Stimulated activated CD4-positive, alpha-beta T cell treated with anti-CD3 and anti-CD28 coated beads, Interleukin-4, amount 100 ng/mL, for 1 hour (primary cell): ENCODE measurements at places on chromosomes 3 and 15.

- DNase-seq, result no peak
These were observed 243.8 kb downstream of the OTOL1 start for GRCh38 chr3:161740421-161740820.

DNA sequence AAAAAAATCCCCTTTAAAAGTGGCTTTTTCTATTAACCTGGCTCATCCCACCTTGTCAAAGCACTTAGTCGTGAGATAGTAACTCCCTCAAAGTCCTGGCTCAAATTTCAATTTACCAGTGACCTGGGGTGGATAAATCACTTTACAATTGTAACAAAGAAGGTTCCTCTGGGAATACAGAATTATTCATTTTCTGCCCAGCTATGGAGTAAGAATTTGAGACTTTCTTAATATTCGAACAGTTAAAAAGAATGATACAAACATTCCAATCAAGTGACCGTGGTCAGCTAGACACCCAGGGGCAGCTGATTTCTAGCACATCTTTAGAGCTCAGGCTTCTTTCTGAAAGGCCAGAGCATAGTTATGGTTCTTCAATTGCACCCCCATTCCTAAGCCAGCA, 291.0 kb upstream of the TGFBR2 start:
- DNase-seq, result no peak

GRCh38 chr3:15647611-15648167, 46.1 kb downstream of the BTD start:
- peak; percentile 15 for DNase-seq

DNA sequence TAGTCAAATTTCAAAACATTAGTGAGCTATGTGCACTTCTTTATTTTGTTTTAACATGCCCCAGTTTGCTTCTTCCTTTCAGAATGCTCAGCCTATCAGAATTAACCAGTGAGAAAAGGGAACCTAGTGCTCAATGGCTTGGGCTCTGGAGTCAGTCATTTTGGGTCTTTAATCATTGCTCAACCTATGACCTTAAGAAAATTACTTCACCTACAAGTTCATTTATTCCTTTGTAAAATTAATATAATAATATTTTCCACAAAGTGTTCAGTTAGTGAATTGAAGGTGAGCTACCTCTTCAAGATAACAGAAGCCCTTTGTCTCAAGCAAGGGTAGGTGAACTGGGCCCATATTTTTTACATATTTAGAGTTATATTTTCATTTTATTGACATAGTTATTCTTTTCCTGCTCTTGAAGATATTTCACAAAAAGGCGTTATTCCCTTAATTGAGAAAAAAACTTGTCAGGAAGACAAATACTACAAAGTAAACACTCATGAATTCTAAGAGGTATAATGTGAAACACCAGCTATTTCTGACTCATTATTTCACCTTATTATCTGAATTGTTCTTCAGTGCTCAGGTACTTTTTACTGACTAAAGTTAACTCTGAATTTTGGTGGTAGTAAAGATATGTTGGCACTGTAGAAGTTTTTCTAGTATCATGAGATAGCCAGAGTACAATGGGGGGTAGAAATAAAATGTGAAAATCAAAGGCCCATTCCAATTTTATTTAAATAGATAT, 415.5 kb downstream of the NAALADL2 start:
- no peak for DNase-seq

GRCh38 chr3:37257581-37257980, 83.2 kb upstream of the LRRFIP2 start:
- no peak for DNase-seq

DNA sequence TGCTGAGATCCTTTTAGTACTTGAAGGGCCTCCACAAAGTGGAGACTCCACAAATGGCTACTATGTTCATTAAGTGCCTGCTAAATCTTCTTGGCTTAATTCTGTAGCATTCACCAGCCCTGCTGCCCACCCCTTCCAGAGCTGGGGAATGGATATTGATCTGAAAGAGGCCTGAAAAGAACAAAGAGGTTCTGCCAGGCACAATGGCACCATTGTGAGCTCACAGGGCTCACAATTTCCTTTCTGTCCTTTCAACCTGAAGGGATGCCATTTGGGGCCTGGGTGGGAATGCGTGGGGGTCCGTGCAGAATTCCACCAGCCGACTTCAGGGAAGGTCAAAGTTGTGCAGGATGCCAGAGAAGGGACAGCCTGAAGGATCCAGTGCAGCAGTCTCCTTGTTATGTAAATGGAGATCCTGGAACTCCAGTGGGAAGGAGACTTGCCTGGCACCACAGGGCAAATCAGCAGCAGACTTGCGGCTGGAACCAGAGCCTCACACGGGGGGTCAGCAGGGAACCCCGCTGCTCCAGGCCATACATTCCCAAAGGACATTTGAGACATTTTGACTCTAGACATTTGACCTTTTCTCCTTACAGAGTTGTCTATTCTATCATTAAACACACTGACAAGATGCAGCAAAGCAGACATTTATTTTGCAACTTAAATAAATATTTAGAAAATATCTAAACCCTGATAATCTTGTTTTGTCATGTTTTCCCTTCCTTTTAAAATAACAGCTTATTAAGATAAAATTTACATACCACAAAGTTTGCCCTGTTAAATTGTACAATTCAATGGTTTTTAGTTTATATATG, 21.5 kb upstream of the MORF4L1 start:
- no peak for DNase-seq

GRCh38 chr15:39884351-39884750, 35.7 kb downstream of the GPR176 start:
- DNase-seq, result no peak

- DNase-seq, result no peak
These were observed 42.3 kb upstream of the VGLL3 start for GRCh38 chr3:87033205-87033604.

DNA sequence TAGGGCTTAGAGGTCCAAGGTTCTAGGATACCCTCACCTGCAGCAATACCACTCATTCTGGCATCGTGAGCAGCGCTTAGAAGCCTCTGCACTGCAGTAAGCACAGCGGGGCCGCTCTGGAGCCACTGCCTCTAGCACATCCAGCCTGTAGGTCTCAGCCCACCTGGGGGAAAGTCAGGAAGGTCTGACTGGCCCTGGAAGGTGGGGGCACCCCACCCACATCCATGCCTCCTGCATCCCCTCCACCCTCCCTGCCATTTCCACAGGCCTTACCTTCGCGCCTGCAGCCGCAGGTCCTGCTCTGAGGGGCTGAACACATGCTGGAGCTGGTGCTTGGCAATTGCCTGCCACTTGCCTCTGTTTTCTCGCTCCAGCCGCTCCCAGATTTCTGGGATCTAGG, 901 bp upstream of the RASSF1 start:
- no peak for DNase-seq

DNA sequence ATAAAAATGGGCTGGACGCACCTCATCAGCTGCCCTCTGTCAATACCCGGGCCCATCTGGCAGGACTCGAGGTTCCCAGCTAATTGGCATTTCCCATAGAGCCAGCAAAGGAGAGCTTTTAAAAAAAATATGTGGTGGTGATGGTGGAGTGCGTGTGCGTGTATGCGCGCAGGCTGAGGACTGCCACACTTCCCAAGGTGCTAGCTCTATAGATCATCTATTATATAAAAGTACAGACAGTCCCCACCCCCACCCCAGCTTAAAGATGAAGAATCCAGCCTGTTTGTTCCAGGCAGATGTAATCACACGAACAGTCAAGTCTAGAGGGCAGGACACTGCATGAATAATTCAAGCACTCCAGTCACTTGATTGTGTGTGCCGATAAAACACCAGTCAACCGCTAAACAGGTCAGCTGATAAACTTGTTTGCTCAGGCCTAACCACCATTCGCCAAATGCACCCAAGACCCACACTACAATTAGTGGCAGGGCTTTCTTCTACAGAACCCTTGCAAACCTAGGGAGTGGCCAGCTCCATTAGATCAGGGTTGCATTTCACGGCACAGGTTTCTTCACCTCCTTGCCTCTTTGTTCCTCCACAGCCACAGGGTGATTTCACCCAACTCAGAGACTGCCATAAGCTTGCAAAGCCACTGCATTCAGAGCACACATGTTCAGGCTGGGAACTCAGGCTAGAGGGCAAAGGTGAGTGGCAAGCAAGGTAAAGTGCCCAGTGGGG, 5.8 kb downstream of the TLE3 start:
- DNase-seq, result no peak

GRCh38 chr3:110413266-110413665, 658.4 kb upstream of the NECTIN3 start:
- DNase-seq, result no peak

DNA sequence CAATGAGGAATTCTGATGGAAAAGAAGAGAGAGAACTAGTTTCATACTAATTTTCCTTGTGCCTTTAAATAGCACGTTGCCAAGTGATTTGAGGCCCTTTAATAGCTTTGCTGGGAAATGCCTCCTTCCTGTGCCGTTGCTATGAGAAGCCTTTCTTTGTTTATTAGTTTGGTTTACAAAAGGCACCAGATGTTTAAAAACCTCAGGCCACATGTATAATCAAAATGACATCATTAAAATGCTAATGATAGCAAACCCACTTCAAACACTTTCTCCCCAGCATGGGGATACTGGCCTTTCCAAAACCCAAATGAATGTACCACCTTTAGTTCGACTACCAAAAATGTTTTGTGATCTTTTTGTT, 50.0 kb upstream of the TBC1D23 start:
- no peak for DNase-seq

- DNase-seq, result no peak
These were observed 708.4 kb upstream of the CBLB start for GRCh38 chr3:106577241-106577640.

DNA sequence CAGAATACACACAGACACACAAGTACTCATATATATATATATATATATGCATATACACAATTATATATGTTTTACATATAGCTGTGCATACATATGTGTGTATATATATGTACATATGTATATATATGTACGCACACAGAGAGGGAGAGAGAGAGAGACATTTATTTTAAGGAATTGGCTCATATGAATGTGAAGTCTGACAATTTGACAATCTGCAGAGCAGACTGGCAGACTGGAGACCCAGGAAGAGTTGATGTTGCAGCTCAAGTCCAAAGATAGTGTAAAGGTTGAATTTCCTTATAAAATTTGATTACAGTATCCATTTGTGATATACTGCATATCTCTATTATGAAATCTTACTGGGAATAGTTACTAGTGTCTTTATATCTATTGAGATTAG, 1330.3 kb upstream of the CADM2 start:
- DNase-seq, result no peak
